ENCODE measurements at places on chromosomes 3 and 15.

DNA sequence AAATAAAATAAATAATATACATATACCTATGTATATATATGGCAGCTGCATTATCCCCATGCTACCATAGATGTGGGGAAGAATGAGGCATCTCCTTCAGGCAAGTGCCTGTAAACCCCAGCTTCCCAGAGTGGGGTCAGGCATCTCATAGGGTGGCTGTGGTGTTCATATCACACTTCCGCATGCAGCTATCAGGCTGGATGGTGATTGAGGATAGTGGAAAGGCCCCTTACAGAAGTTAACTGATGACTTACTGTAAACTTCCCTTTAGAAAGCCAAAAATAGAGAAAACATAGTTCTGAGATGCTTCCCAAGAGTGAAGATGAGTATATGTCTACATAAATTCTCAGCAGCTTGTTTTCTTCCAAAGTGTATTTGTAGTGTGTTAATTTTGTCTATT lies 3.5 kb upstream of the PP2D1 start:
- no peak for DNase-seq

DNA sequence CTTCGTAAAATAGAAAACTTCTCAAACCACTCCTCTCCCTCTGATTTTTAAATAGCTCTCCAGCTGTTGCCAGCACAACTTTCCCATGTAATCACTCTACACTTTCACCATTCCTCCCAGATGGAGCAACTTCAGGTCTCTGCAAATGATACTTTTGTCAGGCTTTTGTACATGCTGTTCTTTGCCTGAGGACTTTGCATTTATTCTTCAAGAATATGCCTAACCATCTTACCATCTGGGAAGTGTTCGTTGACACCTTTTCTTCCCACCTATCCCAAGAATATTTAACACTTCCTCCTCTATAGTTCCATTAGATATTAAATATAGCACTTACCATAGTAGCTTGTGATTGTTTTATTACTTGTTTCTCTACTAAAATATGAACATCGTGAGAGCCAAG lies 703.7 kb downstream of the CADM2 start:
- no peak for DNase-seq

- no peak for DNase-seq
Observed at GRCh38 chr3:104892044-104892443, 474.7 kb upstream of the ALCAM start.

DNA sequence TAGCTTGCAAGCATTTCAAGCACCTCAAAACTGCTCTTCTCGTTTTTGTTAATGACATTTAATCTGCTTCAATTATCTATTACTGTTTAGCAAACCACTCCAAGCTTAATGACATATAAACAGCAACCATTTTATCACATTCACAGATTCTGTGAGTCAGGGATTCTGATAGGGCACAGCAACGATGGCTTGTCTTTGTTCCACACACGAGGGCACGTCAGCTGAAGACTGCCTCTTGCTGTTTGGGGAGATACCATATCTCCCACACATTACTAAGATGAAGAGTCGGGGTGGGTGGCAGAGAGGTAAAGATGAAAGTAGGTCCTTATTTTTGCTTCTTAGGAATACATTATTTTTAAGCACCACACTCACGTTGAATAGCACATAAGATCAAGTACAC lies 19.3 kb downstream of the CPOX start:
- DNase-seq = no peak

Measured in CD4-positive, alpha-beta T cell treated with Interleukin-6 at 100 ng/mL for 8 hours (primary cell).